G401 (cell line): ENCODE measurements at places on chromosomes 12 and 14. TPM values are rescaled to one million over a fixed set of nuclear protein-coding genes. Genes with fewer than 3 reads are reported as not detected.

GRCh38 chr14:33979613-33980276 is 28.9 kb upstream of the EGLN3 start:
- no peak for DNase-seq

- no peak for DNase-seq
Measured at GRCh38 chr12:65098364-65098763, 22.7 kb downstream of the WIF1 start.

DNA sequence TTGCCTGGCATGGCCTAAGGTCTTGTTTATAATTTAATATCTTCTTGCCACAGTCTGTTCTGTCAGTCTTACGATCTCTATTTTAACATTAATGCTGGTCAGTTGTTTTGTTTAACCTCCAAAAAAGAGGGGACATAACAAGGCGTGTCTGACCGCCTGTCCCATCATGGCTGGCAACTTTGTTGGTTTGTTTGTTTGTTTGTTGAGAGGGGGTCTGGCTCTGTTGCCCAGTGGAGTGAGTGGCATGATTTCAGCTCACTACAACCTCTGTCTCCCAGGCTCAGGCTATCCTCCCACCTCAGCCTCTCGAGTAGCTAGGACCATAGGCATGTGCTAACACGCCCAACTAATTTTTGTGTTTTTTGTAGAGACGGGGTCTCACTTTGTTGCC is 36.1 kb upstream of the ITPR2 start:
- DNase-seq = no peak

DNA sequence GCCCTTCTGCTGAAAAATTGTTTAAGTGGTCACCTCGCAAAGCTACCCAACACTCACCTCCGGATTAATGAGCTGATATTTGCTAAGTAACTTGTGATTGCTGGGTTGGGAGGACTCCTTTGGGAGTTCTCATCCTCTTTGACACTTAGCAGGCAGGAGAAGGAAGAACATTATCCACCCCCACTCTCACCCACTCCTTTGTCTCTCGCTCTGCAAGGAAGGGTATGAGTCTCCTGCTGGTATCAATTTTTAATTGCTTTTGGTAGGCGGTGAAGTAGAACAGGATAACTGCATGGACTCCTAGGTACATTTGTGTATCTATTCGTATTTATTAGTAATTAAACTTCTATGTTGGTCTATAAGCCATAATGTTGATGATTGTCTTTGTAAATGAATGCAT is 6.9 kb upstream of the ABHD12B start:
- no peak for DNase-seq

SIX1 gene
- total RNA-seq = 0.31 and 0.58 TPM in 2 replicates

DNA sequence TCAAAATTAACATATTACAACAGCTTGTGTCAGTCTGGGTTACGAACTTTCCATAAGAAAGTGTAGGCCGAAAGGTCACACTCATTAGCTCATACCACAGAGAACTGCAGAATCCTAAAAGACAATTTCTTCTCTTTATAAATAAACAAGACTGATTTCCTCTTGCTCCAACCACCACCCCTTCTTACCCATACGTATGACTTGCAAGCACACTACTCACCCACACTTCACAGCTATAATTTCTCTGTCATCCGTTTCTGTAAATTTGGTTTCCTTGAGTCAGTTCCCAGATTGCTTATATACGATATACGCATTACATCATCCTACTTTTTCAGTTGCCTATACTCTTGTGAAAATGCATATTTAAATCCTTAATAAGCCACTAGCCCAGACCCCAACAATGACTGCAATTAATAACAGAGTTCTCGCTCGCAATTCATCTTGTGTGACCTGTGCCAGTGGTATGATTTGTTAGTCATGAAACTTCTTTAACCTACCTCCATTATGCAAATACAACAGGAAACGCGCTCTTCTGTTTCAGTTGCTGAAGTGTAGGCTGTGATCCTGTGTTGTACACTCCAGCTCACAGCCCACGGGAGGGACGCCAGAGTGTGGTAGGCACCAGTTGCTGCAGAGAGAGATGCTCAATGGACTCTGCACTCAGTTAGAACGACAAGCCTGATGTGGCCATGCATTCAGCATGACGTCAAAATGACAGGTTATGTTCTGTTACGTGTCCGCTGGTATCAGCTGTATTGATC is 417.6 kb downstream of the PDZRN4 start:
- no peak for DNase-seq

MYH7 gene
- total RNA-seq = not detected in 2 replicates

DNA sequence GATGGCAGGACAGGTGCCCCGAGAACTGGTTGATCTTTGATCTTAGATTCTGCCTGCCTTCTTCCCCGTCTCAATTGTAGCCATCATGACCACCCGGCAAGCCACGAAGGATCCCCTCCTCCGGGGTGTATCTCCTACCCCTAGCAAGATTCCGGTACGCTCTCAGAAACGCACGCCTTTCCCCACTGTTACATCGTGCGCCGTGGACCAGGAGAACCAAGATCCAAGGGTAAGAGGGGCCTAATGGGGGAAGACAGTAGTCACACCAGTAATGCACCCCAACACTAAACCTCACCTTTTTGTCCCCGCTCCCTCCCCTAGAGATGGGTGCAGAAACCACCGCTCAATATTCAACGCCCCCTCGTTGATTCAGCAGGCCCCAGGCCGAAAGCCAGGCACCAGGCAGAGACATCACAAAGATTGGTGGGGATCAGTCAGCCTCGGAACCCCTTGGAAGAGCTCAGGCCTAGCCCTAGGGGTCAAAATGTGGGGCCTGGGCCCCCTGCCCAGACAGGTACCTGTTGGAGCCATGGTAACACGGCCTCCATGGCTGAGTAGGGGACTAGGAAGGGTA is 556 bp downstream of the TROAP start:
- no peak for DNase-seq

GRCh38 chr12:49138587-49138986 is 7.4 kb upstream of the TUBA1B start:
- DNase-seq = no peak

DNA sequence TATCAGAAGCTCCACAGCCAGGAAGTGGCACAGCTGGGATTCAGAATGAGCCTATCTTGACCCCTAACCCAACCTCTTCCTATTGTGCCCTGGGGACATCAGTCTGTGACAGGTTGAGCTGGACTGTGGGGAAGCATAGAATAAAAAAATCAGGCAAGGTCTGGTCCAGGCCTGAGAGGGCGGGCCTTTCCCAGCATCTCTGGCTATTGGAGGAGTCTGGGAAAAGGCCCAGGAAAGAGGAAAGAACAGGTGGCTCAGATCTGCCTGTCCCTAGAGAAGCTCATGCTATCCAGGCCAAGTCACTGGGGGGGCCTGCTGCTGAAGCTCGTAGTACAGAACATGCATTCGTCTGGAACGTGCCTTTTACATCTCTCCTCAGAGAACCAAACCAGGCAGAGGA is 100.5 kb downstream of the PPM1H start:
- DNase-seq = peak; percentile 100

GRCh38 chr12:106774808-106775524 is 484 bp downstream of the RIC8B start:
- DNase-seq = no peak

FLVCR2 gene
- 1.3 and 1.6 TPM in 2 replicates for total RNA-seq

- no peak for DNase-seq
Measured at GRCh38 chr12:1429980-1430379, 164.4 kb downstream of the FBXL14 start.

FBLN5 gene
- 1.3 TPM in 1 of 2 replicates, not detected in the other for total RNA-seq

DNA sequence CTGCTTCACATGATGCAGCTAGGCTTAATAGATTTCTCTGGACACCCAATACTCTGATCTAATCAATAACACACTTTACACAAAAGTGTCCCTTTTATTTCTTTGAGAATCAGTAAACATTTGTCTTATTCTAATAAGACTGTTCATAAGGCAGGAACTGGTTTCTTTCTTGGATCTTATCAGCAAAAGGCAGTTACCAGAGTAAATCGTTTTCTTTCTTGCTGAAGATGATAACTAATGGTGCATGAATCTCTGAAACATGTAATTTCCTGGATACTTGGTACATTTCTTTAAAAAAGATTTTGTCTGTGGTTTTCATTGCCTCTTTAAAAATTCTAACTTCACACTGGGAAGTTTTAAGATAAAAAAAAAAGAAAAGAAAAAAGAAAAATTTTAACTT is 39.6 kb downstream of the WIF1 start:
- no peak for DNase-seq

DNA sequence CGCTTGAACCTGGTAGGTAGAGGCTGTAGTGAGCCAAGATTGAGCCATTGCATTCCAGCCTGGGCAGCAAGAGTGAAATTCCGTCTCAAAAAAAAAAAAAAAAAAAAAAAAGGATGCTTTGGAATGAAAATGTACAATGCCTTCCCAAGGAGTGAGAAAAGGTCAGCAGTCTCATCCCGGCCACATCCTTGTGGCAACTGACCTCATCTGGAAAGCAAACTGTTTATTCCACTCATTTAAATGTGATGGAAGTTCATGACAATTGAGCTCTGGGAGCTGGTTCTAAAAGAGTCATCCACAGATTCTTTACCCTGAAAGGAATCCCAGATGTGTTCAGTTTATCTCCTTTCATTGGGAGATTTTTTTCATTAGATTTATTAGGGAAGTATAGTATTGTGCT is 19.4 kb upstream of the LIMA1 start:
- no peak for DNase-seq

GRCh38 chr14:65071544-65071943 is 30.8 kb downstream of the MAX start:
- DNase-seq = no peak

DNA sequence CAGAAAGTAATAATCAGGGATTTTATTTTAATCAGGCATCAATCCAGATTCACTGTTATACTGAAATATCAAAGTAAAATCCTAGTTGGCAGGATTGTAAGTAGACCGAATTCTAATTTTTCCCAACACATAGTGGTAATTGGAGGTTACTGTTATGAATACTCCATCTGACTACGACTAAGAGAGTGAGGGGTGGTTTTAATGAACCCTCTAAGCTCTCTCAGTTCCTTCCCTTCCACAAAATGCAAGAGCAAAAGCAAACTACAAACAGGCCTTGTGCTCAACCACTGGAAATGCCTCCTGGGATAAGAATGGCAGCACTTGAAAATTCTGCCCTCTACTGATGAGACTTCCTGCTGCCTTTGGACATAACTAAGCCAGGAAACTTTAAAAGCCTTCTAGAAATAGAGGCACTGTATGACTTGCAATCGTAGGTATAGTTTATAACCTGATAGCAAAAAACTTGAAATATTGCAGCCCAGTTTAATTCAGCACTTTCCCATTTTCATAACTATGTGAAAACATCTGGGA is 184.8 kb downstream of the SLC16A7 start:
- peak; percentile 10 for DNase-seq

- DNase-seq = no peak
Measured at GRCh38 chr12:52416795-52417194, 10.7 kb upstream of the KRT82 start.

- no peak for DNase-seq
Measured at GRCh38 chr14:68574906-68575305, 218.0 kb downstream of the ZFP36L1 start.

GRCh38 chr14:90274808-90275457 is 18.6 kb downstream of the PSMC1 start:
- DNase-seq = no peak

MMP19 gene
- 0.98 and 1.8 TPM in 2 replicates for total RNA-seq

CCDC177 gene
- total RNA-seq = 0.75 TPM in 1 of 2 replicates, not detected in the other

APOLD1 gene
- total RNA-seq = 31.6 and 39.5 TPM in 2 replicates

DACT1 gene
- 0.03 TPM in 1 of 2 replicates, not detected in the other for total RNA-seq

- DNase-seq = no peak
Measured at GRCh38 chr12:131063960-131064359, 110.3 kb downstream of the ADGRD1 start.

DNA sequence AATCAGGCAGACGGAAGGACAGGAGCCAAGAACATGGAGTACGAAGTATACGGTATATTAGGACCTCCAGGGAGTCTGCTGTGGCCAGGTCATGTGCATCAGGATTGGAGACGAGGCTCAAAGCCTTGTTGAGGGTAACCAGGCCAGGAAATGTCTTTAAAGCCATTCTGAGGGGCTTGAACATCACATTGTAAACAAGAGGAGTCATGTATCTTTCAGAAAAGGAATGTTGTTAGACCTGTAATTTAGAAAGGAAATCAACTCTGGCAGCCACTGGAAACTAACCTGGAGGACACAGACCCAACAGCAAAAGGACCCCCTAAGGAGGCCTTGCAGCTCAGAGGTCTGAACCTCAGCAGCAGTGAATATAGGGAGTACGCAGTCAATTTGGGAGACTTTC is 7.5 kb downstream of the MAP3K9 start:
- no peak for DNase-seq

DNA sequence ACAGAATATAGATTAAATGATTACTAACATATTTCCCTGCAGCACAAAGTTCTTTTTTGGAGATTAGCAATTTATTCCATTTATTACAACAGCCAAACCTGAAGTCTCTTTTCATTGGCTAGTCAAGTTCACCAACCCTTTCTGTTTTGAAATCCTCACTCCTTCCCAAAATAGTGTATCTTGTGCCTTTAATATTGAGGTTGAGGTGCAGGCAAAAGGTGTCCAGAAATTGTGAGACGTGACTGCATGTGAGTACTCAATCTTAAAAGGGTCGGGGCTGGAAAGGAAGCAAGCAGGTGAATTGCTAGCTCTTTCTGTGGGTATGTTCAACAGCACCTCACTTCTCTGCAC is 11.1 kb upstream of the FOXN3 start:
- DNase-seq = no peak

STXBP6 gene
- total RNA-seq = 2.1 TPM in 1 of 2 replicates, not detected in the other

WNK1 gene
- total RNA-seq = 42.2 and 46.9 TPM in 2 replicates

- DNase-seq = no peak
Measured at GRCh38 chr12:98090731-98091130, 424.7 kb upstream of the TMPO start.

TMEM30B gene
- total RNA-seq = not detected in 2 replicates

DNA sequence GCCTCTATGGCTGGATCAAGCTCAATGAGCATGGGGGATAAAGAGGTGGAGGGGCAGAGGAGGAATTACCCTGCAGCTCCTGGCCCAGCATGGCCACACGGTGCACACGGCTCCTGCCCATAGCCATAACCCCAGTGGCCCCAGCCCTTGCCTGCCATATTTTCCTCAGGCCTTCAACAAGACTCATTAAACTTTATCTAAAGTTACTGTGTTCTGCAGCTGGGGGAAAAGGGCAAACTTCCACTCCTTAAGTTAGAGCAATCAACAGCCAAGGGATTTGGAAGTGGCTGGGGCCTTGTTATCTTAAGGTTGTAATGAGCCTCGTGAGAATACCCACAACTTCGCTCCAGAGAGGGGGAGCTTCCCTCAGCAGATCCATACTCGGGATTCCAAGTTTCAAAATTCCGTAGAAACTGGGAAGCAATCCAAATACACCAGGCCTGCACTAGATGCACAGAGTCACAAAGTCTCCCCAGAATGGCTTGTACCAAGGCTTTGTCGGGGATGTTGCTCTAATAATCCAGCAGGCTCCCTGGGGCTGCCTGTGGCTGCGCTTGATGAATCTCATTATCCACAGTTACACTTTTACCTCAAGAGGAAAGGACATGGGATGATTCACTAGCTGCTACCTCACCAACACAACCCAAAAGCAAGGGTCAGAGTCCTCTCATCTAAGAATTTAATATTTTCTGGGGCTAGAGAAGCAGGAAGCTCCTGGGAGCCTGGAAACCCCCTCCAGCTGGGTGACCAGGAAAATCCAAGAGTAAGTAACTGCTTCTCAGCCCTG is 13.0 kb upstream of the OR6J1 start:
- DNase-seq = peak; percentile 10
